NCI-H1694 treated with DMSO at 0.1 percent for 48 hours (cell line): ENCODE measurements at places on chromosomes 3 and 15.

DNA sequence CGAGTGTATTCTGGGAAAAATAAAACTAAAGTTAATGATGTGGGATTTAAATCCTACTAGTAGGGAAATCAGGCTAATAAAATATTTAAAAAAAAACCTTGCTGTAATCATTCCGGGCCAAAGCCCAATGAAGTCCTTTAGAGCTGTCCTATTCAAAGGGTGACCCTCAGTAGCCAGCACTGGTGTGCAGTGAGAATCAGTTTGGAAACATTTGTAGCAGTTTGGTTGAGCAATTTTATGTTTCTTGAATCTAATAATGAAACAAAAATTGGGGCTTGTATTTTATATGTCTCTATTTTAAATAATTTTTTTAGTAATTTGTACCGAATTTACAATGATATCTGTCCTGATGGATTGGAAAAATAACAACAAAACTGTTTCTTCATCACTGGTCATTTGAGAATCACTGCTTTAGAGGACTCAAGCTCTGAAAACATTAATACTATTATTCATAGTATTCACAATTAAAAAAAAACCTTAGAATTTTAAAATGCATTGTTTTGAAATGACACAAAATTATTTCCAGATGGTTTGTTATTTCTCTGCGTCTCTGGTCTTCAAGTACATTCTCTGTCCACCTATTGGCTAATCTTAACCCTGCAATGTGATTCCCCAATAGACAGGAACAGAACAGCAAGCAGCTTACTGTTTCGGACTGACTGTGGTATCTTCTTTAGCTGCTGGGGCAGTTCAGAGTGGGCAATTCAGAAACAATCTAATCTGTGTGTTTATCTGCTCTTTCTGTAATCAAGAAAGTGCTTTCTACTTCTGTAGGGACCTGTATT is 71.2 kb downstream of the OTOL1 start:
- no peak for DNase-seq

GRCh38 chr3:95084738-95085137 is 1021.9 kb downstream of the NSUN3 start:
- DNase-seq = no peak

- DNase-seq = no peak
Measured at GRCh38 chr3:22982981-22983587, 220.0 kb upstream of the UBE2E2 start.

DNA sequence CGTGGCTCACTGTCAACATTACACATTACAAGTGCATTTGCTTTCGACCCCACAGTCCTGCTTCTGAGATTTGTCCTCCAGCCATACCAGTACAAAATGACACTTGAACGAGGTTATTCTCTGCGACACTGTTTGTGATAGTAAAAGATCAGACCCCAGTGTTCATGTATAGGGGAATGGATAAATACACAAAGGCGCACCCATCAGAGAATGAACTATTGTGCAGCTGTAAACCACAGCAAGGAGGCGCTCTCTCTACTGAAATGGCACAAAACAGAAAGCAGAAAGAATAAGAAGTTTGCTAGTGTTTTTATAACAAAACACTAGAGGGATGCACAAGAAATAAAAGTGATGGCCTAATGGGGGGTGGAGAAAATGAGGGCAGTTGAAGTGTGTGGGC is 4.9 kb upstream of the CHSY1 start:
- no peak for DNase-seq

DNA sequence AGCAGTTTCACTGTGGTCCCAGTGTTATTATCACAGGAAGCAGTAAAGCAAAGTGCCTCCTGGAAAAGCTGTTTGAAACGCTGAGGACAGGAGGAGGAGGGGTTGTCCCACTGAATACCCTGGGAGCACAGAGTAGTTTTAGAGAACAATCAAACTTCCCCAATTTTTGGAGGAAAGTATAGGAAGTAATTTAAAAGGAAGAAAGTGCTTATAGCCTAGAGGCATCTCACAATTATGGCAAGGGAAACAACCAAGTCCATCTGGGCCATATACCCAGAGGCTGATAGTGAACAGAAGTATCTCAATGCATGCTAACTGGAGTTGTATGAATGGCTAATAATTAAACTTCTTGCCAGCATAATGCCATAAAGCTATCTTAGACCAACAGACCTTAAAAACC is 137.2 kb upstream of the EPHA6 start:
- no peak for DNase-seq

DNA sequence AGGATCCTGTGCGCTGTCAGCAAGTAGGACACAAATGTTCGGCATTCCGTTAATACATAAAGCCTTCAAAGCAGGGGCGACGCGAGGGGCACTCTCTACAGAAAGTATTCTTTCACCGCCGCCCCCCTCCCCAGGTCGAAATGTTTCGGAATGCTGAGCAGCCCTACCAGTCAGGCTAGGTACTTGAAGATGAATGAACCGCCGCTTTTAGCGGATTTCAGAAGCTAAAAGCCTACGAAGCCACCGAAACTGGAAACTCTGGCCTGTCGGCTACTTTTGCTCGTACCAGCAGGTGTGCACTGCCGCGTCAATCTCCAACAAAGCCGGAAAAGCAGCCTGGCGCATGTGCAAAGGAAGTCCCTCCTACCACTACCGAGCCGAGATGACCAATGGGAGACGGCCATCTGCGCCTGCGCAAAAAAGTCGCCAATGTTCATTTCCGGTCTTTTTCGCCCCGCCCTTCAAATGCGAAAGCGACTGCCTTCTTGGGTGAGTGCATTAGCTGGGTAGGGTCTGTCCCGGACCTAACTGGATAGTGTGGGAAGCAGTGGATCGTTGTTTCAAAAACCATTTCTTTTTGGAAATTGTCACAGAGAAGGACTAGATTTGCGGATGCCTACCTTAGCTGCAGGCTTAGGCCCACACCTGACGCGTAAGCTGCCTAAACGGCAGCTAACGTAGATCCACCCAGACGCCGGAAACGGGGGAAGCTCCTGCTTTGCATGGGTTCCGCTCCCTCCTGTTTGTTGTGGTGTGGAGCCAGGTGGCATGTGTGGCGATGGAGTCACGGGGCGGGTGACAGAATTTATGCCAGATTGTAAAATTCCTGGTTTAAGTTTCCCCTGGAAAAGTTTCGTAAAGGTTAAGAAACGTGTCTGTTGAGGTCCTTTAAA is at the start of gene WDR5B:
WDR5B (minus strand) TSS at position 301 of the 893 bp plus-strand sequence. CDS start 534 bp downstream, outside the sequence.
- DNase-seq = no peak

DNA sequence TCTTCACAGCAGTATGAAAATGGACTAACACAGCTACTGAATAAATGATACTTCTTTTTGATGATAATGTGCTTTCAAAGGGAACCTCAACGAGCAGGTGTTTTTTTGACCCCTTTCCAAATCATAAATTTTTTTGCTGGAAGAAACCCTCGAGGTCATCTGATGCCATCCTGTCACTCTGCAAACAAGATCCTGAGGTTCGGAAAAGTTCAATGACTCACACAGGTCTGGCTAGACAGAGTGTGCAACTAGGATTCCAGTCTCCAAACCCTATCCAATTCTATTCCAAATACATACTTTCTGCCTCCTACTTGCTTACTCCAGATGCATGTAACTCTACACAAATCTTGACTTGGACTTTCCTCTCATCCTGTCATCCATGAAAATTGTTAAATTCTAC is 124.7 kb downstream of the NEDD4 start:
- DNase-seq = no peak

- no peak for DNase-seq
Measured at GRCh38 chr3:71709908-71710511, 15.2 kb downstream of the EIF4E3 start.
